NCI-H2107 (cell line): ENCODE measurements at places on chromosomes 2 and 18.

DNA sequence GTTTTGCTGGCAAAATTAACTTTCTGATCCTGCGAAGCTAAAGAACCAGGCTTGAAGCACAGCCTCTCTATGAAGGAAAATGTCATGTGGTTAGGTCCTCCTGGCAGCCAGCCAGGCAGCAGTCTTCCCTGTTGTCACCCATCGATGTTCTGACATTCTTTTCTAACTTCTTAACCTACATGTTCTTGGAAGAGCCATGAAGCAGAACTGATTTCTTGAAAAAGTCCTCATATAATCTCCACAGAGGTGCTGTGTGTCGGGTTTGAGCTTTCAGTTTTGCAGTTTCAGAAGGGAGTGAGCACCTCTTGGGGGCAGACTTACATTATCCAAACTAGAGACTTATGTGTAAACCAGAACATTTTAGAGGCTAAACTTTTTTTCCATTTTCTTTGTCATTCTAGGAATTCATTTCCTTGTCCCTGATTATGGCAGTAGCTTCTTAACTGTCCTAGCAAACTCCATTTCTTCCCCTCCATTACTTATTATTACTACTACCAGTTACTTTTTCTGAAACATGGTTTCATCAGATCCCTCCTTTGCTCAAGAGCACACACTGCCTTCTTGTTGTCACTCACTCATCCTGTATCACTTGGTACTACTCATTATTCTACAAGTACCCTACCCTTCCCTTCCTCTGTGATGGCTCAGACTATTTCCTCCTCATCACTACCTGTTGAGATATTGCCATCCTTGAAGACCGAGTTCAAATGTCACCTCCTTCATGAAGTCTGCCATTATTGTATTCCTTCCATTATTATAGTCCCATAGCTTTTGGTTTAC is 31.1 kb downstream of the DOK1 start:
- no peak for DNase-seq

GRCh38 chr2:212991120-212991519 is 160.3 kb downstream of the IKZF2 start:
- no peak for DNase-seq

- no peak for DNase-seq
Observed at GRCh38 chr2:157256626-157257025, 879 bp upstream of the GALNT5 start.

GRCh38 chr2:16320716-16321115 is 344.9 kb downstream of the CYRIA start:
- DNase-seq: no peak

DNA sequence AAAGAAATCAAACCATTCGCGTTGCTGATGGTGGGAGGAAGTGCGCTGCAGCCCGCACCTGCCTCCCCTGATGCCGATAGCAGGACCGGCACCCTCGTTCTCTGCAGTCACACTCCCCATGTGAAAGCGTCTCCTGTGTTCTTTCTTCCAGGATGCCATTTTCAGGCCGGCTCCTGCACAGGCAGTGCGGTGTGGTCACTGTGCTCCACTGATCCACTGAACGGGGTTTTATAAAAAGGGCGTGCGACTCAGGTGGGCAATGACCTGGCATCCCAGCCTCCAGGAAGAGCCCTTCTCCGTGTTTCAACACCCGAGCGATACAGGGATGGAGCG is 88.3 kb upstream of the SNTG2 start:
- DNase-seq: no peak

DNA sequence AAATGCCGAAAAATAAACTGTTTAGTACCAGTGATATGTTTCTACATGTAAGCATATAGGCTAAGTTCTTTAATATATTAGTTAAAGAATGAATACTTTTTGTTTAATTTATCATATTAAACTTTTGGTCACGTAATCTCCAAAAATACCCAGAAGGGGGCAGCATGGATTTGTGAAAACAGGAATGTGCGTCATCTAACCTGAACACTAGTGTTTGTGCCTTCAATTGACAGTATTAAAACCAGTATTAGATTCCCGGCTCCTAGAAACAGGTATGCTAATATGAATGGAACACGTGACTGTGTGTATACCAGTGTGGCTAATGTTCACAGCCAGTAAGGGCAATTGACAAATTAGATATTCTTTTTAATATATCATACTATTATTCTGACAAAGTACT is 51.8 kb downstream of the WDR7 start:
- peak; percentile 55 for DNase-seq

- DNase-seq: peak; percentile 74
Observed at GRCh38 chr2:173231042-173231441, 123.6 kb upstream of the CDCA7 start.

DNA sequence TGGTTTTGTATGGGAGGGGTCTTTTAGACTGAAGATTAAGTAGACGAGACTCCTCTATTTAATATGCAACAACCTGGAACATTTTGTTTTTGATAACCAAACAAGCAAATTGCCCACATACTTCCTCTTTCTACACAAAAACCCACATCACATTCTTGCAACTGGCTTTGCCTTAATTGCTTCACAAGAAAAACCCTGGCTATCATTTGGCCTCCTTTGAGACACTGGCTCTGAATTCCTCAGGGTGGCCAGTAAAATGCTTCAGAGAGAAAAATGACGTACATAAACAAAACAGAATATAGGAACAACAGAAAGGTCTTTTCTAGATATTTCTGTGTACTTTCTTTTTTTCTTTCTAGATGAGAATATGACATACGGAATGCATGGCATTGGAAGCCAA is 103.0 kb downstream of the TRIB2 start:
- DNase-seq: no peak

GRCh38 chr2:9992427-9993187 is 41.1 kb downstream of the GRHL1 start:
- DNase-seq: no peak

DNA sequence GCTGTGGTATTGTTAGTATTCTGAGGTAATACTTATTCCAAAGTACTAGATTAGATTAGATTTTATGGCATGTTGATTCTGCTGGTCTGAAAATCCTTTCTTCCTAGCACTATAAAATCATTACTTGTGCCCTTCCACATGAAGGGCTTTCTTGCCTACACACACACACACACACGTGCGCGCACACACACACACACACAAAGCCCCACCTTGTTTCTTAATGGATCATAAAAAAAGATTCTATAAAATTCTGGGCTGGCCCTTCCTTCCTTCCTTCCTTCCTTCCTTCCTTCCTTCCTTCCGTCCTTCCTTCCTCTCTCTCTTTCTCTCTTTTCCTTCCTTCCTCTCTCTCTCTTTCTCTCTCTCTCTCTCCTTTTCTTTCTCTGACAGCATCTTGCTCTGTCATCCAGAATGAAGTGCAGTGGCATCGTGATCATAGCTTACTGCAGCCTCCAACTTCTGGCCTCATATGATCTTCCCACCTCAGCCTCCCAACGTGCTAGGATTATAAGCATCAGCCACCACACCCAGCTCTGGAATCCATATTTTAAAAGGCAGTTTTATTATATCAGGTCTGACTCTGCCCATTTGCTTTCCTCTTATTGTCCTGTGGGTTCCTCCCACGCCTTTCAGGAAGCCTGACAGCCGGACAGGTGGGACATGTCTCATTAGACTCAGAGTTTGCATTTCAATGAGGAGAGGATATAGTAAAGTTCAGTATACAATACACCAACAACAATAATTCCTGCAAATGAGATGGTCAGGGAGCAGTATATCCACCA is 321.1 kb downstream of the PIK3C3 start:
- no peak for DNase-seq

- DNase-seq: no peak
Observed at GRCh38 chr2:33214857-33215256, 261.6 kb upstream of the RASGRP3 start.

- DNase-seq: no peak
Observed at GRCh38 chr2:11540996-11541692, 7.3 kb downstream of the GREB1 start.

DNA sequence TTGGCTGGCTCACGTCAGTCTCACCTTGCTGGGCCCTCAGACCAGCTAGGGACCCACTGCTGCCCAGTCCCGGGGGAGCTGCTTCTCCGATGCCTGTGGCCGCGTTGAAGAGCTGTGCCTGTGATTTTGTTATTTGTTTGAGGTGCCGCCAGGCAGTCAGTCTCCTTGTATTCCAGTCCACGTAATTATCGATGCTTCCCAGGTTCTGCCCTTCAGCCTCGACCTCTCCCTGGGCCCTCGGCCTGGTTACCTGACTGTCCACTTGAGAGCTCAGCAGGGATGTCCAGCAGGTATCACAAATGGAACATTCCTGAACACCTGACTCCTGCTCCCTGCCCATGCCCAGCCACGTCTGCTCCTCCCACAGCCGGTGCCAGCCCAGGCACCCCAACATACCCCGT is 195.9 kb upstream of the HS6ST1 start:
- DNase-seq: no peak

DNA sequence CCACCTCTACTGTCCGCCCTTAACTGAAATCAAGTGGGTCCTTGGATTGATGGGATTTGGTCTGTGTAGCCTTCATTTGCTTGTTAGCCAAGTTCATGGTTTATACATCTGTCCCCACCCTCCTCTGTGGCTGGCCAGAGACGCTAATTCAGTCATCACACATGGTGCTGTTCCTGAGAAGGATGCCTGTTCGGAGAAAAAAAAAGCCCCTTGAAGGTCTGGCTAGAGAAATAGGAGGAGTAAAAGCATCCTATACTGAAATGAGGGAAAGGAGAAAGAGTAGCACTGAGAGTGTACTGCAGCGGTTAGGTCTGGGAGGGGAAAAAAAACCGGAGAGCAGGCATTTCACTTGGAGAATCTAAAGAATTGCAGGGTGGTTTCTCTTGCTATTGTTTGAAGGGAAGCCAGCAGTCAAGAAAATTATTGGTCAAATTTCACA is 180.6 kb upstream of the EPAS1 start:
- DNase-seq: no peak

DNA sequence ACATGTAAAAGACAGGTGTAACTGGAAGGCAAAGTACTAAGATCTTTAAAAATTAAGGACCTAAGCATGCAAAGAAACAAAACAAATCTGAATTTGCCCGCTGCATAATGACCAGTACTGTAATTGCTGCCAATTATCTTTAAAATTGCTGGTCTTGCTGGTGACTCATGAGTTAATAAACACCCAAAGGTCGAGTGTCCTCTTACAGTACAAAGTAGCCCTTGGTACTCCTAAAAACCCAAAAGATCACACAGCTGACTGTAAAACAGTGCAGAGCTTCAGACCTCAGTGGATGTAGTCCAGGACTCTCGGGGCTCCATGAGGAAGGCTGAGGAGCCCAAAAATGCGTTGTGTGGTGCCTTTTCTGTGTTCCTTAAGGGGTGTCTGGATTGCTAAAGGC is 308.7 kb downstream of the CNTNAP5 start:
- DNase-seq: no peak

GRCh38 chr2:69560147-69560482 is 83.4 kb downstream of the AAK1 start:
- no peak for DNase-seq

DNA sequence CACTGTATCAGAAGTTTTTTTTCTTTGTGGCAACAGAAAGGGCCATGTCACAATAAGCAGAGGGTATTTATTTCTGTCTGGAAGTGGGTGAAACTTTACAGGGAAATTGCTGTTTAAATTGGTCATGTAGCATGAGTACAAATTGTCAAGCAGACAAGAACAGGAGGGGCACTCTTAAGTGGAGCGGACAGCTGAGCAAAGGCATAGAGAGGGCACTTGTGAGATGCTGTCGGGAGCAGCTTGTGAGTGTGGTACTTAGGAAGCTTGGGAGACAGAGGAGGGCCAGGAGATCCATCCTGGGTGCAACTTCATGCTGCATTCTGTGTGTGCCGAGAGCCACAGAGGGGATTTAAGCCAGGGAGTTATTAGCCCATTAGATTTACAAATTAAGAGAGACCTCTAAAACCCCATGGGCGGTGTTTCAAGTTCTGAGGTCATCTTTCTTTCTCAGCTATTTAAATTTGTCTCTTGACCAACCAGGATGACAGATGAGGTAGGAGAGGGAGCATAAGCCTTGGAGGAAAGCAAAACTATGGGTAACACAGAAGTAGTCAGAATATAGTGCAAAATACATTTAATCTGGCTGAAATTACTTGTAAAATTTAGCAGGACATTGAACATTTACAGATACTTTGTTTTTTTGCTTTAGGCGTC is 30.4 kb downstream of the INPP4A start:
- DNase-seq: no peak

DNA sequence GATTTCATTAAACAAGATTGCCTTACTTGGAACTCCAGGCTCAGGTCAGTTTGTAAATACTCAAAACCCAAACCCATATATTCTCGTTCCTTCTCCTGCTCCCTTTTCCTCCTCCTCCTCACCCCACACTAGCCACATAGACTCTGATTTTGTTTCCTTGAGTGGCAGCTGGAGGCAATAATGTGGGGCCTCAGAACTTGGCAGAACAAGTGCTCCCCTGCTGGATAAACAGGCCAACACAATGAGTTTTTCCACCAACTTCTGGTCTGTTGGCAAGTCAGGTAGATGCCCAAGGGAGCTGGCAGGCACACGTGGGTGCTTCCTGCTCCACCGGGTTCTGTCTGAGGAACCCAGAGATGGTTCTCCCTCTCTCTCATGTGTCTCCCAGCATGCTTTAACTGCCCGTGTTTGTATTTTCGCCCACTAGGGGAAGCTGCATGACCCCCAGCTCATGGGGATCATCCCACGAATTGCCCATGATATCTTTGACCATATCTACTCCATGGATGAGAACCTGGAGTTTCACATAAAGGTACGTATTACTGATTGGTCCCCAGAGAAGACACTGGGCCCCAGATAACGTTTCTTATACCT is 61.9 kb downstream of the KIF5C start:
- no peak for DNase-seq

DNA sequence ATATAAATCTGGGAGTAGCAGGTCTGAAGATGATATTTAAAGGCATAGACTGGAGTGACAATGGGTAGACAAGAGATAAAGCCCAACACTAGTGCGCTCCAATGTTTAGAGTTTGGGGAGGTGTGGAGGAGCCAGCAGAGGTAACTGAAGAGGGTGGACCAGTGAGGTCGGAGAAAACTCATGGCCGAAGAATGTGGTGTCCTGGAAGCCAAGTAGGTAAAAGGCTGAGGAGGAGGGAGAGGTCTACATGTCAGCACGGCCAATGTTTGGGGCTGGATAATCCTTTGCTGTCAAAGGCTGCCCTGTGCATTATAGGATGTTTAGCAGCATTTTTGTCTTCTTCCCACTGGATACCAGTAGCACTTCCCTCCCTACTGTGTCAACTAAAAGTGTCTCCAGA is 78.8 kb upstream of the KCNE4 start:
- DNase-seq: no peak

DNA sequence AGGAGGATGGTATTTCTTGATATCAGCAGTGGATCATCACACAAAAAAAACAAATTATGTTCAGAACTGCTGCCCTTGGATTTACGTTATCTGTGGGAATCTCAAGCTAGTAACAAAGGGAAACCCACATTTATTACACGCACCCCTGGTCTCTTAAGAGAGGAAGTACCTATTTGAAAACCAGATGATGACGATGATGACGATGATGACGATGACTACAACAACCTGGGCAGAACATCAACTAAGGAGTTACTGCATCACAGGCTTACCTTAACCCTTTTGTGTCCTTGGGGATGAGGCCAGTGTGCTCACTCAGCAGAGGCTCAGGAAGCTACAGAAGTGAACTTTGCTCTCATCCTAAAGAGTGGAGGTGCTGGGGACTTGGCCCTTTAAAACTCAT is 169.4 kb downstream of the FSHR start:
- no peak for DNase-seq
